ENCODE measurements at places on chromosomes 5 and 9. TPM values are rescaled to one million over a fixed set of nuclear protein-coding genes. Genes with fewer than 3 reads are reported as not detected.
A peak's percentile ranks its signal among the peaks of the same experiment; 100 is the strongest.

Gene LRRC19
- not detected for polyA plus RNA-seq

GRCh38 chr5:147671365-147671764, 111.2 kb downstream of the JAKMIP2 start:
- DNase-seq = no peak

DNA sequence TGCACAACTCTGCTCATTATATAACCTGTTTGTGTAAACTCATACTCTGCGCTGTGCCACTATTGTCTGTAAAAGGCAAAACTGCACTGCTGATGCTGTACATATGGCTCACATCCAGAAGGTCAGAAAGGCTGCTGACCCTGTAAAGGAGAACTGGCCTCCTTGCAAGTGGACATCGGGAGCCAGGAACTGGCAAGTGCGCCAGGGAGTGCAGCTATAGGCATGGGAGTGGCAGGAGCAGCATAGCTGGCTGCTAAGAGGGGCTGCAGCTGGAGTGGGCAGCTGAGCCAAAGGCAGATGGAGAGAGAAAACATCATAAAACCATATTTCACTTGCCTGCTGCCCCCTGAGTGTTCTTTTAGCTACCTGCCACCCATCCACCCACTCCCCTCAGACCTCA, 2183.4 kb upstream of the ACO1 start:
- no peak for DNase-seq

- DNase-seq = no peak
Observed at GRCh38 chr5:56585999-56586691, 229.2 kb upstream of the MAP3K1 start.

GRCh38 chr5:14068136-14068535, 75.0 kb upstream of the TRIO start:
- DNase-seq = no peak

GRCh38 chr9:20872340-20872977, 159.0 kb downstream of the HACD4 start:
- no peak for DNase-seq

GRCh38 chr5:138077064-138077696, 6.7 kb upstream of the WNT8A start:
- DNase-seq = peak; percentile 38

GRCh38 chr9:88221105-88221504, 82.8 kb upstream of the SPATA31C2 start:
- no peak for DNase-seq

GRCh38 chr5:163385271-163385670, 52.1 kb upstream of the CCNG1 start:
- no peak for DNase-seq

Data from naive B cell (primary cell).